Fibroblast of skin of left quadriceps (primary cell): ENCODE measurements at places on chromosomes 1 and 21.

DNA sequence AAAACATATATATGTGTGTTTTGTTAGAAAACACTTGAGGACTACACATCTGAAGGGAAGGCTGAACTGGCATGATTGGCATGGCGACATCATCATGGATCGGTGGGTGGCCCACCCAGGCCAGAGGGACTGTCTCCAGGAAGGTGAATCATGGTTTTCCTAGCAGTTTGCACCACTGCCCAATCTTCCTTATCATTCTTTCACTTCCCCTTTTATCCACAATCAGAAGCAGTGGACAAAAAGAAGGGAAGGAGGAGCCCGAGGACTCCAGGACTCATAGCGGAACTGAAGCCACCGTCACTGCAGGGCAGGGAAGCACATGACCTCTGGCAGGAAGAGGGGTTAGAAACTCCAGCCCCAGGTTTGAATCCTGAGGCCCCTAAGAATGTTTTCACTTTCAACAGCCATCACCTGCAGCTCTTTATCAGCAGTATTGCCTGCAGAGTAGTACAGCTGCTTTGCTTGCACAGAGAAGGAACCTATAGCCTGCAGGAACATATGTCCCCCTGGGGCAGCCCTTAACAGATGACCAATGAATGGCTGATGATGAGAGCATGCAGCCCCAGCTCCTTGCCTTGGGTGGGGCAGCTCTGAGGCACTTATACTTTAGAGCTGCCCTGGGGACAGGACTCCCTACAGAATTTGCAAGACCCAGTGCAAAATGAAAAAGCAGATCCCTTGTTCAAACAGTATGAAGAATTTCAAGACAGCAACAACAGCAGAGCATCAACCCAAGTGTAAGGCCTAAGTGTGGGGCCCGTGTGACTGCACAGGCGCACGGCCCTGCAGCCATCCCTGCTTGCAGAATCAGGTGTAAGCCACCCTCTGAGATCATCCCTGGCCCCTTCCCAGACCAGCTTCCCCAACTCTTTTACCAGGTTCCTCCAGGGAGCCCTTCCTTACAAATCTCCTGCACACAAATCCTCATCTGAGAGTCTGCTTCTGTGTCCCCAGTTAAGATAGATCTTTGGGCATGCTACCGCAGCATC is 241.8 kb upstream of the IRF2BP2 start:
- no peak for DNase-seq

GRCh38 chr1:21651214-21652042 is 17.7 kb downstream of the RAP1GAP start:
- DNase-seq = no peak

DNA sequence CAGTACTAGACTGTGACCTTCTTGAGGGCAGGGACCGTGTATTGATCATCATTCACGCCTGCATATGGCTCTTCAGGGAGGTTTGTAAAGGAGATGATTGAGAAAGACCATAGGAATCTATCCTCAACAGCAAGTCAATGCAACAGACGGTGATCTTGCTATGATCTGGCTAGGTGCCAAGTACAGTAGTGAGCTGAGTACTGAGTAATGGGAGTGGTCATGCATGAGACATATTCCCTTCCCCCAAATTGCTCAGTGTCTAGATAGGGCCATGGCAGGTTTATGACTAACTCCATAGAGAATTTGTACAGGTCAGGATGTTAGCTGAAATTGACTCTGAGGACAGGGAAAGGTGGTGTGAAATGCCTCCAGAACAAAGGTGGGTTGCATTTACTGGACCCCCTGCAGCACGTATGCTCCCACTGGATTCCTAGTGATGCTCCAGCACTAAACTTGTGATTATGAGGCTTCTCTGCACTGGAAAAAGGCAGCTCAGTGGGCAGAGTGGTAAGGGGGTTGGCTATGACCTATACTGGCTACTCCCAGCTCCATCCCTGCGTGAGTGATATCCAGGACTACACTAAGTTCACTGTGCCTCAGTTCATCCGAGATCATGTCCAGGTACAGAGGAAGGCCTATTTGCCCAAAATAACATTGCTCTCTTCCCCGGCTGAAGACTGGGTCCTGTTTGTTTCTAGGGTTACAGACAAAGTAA is 37.2 kb downstream of the KCNJ6 start:
- peak; percentile 69 for DNase-seq

DNA sequence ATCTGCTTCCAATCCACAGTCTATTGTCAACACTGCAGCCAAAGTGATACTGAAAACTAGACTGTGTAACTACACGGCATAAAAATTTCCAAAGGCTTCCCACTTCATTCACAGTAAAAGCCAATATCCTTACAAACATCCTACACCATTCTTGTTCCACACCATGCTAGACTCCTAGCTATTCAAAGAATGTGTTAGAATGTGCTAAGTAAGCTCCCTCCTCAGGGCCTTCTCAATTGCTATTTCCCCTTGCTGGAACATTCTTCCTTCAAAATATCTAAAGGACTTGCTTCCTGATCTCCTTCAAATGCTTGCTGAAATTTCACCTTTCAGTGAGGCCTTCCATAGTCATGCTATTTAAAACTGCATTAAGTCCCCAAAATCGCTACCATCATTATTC is 228.1 kb downstream of the AKT3 start:
- no peak for DNase-seq

DNA sequence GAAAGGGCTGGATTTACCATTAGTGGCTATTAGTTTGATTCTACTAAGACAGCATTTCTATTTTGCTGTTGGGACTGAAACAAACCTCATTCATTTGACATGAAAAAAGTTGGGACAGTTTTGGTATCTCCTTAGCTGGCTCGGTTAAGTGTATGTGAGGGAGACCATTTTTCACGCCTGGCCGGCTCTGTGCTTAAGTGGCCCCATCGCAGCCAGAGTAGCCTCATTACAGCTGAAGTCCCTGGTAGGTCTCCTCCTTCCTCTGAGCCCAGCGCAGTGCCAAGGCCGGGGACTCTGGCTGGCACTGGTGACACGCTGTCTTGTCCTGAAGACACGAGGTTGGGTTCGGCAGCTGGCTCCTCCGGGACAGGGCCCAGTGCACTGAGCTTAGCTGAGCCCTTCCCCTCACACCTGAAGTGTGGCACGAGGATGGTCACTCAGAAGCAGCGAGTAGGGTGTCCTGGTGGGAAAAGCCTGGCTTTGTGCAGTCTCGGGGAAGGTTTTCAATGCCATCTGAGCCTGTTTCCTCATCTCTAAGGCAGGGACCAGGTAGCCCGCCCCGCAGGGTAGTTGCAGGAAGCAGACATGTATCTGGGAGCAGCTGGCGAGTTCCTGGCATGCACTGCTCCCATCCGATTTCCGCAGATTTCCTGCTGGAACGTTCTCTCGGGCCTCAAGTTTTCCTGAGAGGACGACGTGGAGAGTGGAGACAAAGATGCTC is 196.5 kb downstream of the DYRK1A start:
- no peak for DNase-seq

GRCh38 chr21:37450445-37450941 is 83.9 kb downstream of the DYRK1A start:
- no peak for DNase-seq

DNA sequence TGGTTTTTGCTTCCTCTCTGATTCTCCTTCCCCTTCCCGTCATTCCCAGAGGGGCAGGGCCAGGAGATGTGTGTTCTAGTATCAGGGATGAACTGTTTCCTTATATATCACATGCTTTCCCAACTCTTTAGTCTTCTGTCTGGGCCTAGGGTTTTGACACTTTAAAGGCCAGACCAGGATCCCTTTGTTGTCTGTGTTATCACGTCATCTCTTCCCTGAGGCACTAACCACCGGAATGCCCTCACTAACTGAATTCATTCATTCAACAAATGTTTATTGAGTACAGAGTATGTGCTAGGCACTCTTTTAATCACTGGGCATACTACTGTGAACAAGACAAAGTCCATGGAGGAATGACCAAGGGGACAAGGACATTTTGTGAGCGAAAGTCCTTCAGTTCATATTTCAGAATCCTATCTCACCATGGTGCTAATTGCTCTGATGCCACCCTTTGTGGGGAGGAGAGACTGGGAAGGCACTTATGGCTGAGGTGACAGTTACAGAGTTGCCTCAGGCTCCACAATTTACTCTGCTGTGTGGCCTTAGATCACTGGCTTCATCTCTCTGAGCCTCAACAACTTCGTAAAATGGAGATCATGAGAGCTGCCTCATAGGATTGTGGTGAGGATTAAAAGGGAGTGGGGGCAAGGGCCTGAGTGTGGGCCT is 12.0 kb upstream of the ZNF362 start:
- no peak for DNase-seq

DNA sequence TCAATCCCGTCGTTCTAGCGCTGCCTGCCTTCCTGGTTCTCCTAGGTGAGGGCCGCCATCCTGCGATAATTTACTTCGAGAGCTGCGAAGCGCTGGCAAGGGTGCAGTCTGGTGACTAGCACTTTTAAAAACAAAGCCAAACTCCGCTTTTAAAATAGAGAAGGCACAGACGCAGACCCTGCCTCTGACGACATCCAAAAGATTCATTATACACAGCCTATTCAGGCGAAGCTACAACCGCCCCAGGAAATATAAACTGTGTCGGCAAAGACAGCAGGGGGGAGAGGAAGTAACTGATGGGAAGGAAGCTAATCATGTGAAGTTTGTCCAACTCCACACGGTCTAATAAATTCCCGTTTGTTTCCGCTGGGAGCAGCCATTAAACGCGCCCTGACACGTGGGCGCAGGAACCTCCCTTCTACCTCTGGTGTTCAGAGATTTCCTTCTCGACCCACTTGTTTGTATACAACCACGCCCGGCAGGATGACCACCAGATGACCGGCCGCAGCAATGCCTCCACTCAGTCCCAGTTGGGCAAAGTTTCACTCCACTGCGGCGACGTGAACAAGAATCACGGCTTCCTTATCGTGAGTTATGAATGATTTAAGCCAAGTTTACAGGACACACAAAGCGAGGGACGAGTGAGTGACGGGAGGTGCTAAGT is 1.3 kb downstream of the GNG12 start:
- DNase-seq = peak; percentile 36

DNA sequence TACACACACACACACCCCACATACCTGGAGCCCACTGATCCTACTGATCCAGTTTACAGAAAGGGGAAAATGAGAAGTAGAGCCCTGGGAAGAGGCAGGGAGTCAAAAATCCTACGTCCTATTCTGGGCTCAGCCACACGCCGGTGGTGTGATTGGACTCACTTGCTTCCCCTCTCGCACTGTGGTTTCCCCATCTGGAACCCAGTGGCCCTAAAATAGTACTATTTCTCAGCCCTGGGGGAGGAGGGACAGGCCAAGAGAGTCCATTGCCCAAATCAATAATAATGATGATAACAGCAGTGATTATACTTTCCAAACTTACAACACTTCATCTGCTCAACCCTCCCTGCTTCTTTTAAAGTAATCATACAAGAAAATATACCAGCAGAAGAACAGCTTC is 2.9 kb upstream of the PIGR start:
- DNase-seq = no peak

- no peak for DNase-seq
These were observed 4.9 kb upstream of the TMEM61 start for GRCh38 chr1:54975356-54976108.

DNA sequence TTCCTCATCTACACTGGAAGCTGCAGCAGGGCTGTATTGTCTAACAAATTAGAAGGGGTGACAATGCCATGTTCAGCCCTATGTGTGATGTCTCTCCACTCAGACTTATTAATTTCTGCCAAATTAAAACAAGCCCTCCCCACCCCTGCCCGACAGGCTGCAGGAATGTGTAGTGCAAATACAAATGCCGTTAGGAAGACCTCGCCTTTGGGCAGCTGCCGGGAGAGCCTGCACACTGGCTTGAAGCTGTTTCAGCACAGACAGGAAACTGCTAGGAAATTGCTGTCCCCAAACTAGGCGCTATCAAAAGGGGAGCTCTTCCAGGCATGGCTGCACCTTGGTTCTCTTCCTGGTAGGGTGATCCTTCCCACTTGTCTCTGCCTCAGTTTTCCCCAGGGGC is 135.2 kb downstream of the ELAVL4 start:
- no peak for DNase-seq

DNA sequence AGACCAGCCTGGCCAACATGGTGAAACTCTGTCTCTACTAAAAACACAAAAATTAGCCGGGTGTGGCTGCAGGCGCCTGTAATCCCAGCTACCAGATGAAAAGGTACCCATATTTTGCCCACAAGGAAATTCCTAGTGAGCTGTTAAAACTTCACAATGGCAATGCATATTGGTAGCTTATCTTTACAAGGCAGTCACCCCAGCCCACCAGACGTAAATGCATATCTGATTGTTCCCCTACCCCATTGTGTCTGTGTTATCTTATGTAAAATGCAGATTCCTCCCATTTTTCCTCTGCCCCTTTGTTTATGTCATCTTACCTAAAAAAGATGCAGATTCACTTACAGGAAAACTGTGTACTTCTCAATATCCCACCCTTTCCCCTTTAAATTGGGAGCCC is 103.1 kb upstream of the SLC2A1 start:
- no peak for DNase-seq

DNA sequence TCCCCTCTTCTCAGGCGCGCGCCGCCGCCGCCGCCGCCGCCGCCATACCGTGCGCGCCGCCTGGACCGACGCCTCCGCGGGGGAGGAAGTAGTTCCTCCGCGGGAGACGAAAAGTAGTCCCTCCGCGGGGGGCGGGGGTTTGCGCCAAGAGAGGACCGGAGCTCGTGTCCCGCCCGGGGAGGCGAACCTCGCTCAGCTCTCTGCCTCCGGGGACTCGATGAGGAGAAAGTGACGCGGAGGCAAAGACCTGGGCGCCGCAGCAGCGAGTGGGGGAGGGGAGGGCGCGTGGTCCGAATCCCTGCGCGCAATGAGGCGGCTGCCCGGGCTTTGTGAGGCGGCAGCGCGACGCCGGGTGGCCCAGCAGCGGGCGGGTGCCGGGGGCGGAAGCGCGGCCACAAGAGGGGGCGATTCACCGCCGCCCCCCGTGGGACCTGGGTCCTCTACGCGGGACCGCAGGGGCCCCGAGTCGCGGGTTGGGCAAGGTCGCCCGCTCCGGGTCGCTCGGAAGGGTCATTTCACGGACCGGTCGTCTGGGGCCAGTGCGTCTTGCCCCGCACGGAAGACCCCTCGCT is at the start of gene BRWD1:
BRWD1 (minus strand) TSS at position 62 of the 572 bp plus-strand sequence. CDS start 141 bp downstream, outside the sequence.
- peak; percentile 77 for DNase-seq

DNA sequence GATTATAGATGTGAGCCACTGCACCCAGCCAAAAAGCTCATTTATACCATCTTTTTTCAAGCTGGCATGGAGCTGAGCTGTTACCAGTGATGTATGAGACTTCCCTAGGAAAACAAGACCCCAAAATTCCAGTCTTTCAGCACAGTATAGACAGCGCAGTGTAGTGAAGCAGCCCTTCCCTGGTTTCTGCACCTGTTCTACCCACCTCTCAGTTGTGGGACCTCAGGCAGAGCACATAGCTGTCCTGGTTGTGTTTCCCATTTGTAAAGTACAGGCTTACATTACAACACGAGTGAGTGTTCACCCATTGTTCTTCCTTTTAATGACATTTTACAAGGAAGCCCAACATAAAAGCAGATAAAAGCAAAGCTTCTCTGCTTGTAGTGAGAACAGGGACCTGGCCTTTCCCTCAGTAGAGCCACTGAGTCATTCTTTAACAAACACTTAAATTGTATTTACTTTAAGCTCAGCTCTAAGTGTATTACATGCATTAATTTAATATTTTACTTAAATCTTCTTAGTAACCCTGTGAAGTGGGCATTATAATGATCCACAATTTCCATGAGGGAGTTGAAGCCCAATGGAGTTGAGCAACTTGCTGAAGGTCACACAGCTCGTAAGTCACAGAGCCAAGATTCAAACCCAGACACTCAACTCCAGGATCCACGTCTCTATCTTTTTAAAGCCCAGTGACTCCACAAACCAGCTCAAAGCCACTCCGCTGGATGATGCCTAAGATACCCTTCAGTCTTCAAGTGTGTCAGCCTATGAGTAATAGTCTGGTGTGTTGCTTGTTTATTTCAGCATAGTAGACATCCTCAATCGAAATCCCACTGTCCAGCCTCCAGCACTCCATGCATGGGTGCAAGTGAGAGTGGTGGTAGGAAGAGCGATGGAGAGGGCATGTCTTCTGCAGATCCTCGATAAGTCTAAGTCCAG is 40.5 kb upstream of the CAPZB start:
- DNase-seq = no peak
